Suppressor macrophage treated with lipopolysaccharide for 1 hour (primary cell): ENCODE measurements at places on chromosomes 2 and 18.

DNA sequence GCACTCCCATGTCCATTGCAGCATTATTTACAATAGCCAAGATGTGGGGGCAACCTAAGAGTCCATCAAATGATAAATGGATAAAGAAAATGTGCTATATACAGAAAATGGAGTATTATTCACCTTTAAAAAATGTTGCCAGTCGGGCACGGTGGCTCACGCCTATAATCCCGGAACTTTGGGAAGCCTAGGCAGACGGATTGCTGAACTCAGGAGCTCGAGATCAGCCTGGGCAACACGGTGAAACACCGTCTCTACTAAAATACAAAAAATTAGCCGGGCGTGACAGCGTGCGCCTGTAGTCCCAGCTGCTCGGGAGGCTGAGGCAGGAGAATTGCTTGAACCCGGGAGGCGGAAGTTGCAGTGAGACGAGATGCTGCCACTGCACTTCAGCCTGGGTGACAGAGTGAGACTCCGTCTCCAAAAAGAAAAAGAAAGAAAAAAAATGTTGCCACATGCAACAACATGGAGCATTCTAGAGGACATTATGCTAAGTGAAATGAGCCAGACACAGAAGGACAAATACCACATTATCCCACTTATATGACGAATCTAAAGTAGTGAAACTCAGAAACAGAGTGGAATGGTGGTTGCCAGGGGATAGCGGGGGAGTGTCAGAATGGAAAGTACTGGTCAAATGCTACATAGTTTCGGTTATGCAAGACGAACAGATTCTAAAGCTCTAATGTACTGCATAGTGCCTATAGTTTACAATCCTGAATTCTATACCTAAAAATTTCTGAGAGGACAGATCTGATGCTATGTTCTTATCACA is 1385.6 kb upstream of the TMEFF2 start:
- no peak for DNase-seq

DNA sequence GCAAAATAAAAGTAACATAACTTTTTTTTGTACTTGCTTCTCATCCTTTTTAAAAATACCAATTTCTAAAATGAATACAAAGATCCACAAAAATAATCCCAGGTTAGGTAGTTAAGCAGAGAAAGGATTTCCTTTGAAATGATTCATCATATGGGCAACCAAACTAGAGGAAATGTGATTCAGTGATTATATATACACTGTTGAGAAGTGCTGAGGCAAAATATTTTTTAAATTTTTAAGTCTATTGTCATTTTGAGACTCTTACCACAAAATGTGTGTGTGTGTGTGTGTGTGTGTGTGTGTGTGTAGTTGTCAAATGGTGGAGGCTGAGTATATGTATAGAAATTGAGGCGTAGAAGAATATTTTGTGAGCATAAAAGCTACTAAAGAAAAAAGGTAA is 1075.3 kb downstream of the LRP1B start:
- no peak for DNase-seq

- no peak for DNase-seq
Measured at GRCh38 chr2:67015681-67016080, 381.5 kb upstream of the ETAA1 start.

- DNase-seq = no peak
Measured at GRCh38 chr2:121524685-121525425, 5.8 kb upstream of the RNU4ATAC start.

GRCh38 chr2:168245074-168245825 is 2.1 kb downstream of the STK39 start:
- DNase-seq = no peak

- DNase-seq = no peak
Measured at GRCh38 chr2:206688990-206689389, 29.2 kb downstream of the DYTN start.
